Daoy (cell line): ENCODE measurements at places on chromosomes 2 and 18. TPM values are rescaled to one million over a fixed set of nuclear protein-coding genes. Genes with fewer than 3 reads are reported as not detected.

CD226 gene
- 0.48 and 0.91 TPM in 2 replicates for total RNA-seq

SLC5A7 gene
- total RNA-seq, result not detected in 2 replicates

MTERF4 gene
- total RNA-seq, result 28.1 and 30.8 TPM in 2 replicates

SERPINB10 gene
- 1.5 and 9.9 TPM in 2 replicates for total RNA-seq

MCEE gene
- total RNA-seq, result 3.7 and 12.4 TPM in 2 replicates

DNA sequence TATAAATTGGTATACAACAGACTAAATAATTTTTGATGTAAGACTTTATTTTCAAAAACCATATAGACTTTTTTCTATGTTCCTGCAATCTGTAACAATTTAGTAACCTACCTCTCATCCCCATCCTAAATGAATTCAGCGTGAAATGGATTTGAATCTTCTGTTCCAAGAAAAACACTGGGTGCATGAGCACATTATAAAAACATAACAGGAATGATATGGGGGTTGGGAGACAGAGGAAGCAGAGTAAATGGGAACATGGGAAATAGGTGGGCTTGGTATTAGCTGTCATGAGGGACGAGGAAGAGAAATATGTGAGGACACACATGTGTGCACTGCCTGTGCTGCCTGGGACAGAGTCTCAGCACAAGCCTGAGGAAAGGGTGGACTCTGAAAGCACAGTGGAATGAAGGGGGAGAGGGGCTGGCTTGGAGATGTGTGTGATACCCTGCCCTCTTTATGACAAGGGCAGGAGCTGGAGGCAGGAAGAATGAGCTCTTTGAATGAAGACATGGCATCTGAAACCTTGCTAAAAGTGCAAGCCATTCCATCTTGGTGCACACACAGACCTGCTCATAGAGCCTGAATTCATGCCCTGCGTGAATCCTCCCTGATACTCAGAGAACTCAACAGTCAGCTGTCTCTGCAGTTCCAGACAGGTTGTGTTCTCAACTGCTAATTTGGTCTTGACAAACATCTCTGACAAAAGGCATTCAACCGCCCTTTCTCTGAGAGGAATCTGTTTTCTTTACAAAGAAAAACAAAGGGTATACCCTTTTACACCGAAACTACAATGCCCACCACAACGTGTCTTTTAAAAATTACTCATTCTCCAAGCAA lies 66.6 kb downstream of the EPB41L3 start:
- DNase-seq, result no peak

GRCh38 chr18:59730896-59731295 lies 33.7 kb upstream of the CCBE1 start:
- DNase-seq, result no peak

GRCh38 chr2:61423714-61424113 lies 47.2 kb downstream of the USP34 start:
- DNase-seq, result no peak

DNA sequence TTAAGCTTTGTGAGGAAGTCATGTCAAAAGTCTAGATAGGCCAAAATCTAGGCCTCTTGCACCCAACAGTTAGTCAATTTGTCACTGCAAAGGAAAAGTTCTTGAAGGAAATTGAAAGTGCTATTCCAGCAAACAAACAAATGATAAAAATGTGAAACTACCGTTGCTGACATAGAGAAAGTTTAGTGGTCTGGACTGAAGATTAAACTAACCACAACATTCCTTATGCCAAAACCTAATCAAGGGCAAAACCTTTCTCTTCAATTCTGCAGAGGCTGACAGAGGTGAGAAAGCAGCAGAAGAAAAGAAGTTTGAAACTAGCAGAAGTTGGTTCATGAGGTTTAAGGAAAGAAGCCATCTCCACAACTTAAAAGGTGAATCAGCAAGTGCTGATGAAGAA lies 44.0 kb upstream of the LRRTM4 start:
- DNase-seq, result no peak

DNA sequence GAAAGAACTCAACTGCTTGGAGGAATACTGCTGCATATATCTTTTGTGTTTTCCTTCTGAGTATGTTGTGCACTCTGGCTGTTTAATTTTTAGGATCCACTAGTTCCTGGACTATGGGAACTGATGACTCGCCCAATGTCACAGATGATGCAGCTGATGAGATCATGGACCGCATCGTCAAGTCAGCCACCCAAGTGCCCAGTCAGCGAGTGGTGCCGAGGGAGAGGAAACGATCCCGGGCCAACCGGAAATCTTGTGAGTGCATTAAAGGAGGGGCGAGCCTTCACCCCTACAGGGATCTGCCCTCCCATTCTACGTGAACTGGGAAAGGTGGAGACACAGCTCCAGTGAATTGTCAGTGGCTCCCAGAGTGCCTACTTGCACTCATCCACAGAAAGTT lies 59.6 kb downstream of the TPGS2 start:
- DNase-seq, result no peak

GRCh38 chr2:157959249-157959648 lies 83.1 kb upstream of the ACVR1 start:
- DNase-seq, result no peak

DNA sequence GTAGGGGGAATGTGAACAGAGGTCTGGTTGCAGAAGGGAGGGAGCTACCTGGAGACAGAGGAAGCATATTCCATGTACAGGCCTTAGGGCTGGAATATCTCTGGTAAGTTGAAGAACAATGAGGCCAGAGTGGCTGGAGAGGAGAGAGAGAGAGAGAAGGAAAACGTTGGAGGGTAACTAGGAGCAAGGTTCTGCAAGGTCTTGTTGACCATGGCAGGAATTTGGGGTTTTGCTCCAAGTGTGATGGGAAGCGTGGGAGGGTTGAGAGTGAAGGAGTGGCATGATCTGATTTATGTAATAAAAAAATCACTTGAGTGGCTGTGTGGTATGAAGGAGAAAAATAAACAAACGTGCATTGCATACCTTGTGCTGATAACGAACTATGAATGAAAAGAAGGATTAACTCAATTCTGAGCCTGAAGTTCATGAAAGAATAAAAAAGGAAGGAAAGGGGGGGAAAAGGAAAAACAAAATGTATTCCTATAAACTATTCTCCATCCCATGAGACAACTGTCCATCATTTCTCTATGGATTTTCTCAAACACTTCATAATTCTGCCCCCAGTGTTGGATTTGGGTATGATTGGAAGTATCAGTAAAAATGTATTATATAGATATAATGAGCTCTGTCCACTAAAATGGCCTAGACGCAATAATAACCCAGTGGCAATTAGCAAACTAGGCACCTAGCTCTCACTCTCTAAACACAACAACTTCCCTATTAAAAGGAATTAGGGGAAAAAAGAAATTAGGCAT lies 59.7 kb upstream of the PMAIP1 start:
- no peak for DNase-seq

DNA sequence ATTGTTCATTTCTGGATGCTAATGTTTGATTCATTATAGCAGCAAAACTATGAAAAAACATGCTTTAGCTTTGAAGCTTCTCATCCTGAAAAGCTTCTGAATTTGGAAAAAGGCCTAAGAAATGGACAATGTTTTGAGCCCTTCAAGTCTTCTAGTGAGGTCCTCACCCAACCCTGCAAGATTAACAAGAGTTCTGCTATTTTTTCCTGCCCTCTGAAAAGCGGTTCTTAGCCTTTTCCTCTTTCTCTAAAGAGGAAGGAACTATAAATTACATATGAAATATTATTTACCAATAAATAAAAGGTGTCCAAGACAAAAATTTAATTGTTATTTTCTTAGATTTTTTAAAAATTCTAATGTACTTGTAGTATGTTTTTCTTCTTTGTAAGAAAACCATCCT lies 19.9 kb upstream of the CDH19 start:
- DNase-seq, result no peak

DNA sequence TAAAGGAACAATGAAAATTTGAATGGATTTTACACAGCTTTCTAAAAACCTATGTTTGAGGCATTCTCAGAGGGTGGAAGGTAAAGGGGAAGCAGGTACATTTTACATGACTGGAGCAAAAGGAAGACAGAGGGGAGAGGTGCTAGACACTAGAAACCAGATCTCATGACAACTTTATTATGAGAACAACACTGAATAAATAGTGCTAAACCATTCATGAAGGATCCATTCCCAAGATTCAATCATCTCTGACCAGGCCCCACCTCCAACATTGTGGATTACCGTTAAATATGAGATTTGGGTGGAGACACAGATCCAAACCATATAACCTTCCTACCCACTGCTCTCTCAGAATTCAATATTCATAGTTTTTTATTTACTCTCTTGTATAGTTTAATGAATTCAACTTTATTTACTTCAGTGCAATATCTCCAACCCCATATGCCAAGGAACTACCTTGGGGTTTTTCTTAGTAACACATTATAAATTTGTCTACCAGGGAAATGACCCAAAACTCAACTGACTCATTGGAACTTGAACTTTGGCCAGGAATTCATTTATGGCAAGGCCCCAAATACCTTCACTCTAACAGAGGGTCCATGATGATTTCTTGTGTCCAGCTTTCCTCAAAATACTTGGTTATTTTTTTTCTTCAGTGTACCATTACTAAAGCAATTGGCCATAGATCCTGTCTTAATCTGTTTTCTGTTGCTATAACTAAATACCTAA lies 317.8 kb downstream of the GULP1 start:
- DNase-seq, result no peak

DNA sequence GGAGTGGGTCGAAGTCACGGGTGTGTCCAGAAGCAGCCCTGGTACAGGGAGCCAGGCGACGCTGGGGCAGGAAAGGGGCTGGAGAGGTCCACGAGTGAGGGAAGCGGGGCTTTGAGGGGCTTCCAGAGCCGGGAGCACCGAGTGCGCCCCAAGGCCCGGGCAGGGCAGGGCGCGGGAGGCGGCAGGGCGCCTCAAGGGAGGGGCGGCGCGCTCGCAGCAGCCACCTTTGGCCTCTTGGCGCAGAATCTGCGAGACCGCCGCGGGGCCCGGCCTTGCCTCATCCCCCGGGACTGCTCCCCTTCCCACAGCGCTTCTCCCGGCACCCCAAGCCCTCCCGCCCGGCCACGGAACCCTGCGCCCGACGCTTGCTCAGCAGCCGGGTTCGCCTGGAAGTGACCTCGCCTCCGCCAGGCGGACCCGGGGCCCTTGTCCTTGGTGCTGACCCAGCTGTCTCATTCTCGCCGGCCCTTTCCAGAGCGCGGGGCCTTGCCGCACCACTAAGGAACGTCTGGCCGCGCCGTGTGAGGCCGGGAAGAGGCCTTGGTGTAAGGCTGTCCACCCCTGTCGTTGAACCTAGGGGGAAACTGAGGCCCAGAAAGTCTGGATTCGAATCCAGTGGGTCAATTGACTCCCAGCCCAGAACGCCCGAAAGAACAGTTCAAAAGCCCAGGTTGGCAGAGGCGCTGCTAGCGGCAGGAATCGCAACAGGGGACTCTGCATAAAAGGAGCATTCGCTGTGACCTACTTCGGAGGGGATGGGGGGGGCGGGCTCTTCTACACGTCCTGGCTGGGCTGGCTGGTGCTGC lies 584 bp upstream of the DNER start:
- peak; percentile 57 for DNase-seq

DNA sequence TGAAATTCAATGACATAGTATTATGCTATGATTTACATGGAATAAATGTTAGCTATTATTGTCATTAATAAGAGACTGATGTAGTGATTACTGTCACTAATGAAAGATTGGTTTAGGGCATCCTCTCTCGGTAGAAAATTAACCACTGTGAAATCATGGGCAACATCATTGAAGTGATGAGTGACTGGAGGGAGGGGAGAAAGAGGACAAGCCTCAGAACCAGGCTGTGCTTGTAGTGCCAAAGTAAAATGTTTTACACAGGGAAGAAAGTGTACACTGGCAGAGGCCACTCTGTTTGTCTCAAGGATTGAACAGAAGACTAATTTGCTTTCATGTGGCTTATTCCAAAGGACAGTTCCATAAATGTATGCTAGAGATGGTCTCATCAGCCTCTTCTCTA lies 456.2 kb upstream of the TCF4 start:
- no peak for DNase-seq

- no peak for DNase-seq
These were observed 47.9 kb downstream of the ARMC9 start for GRCh38 chr2:231246171-231246842.

- DNase-seq, result no peak
These were observed 277.2 kb downstream of the SUCLG1 start for GRCh38 chr2:84181927-84182326.

DNA sequence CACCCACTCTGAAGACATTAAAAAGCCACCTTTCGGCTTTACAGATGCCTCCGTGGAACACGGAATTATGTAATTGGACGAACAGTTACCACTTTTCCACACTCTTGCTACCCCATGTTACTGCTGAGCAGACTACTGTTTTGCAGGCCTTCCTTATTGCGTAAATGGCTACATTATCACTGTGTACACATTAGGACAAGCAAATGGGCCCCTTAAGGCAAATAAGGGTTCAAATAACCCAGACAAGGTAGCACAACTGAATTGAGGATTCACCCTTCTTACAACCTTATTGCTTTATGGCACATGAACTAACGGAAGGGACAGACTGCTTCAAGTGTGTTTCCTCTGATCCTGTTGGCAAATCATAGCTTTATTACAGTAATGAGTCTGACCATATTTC lies 832.2 kb upstream of the FANCL start:
- no peak for DNase-seq

DNA sequence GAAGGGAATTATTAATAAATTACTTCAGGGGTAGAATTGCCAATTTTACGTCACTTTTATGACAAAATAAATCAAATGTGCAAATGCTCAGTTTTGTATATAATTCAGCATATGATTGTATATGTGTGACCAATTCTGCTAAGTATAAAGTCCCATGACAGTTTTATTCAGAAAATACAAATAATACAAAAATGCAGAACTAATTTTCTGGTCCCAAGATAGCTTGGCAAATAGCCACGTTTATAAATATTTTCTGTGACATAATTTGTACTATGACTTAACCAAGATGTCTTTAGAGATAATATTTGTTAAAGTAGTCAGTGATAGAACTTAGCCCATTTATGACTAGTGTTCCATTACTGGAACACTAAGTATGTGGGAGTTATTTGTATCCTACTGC lies 24.2 kb upstream of the CAB39 start:
- no peak for DNase-seq

DNA sequence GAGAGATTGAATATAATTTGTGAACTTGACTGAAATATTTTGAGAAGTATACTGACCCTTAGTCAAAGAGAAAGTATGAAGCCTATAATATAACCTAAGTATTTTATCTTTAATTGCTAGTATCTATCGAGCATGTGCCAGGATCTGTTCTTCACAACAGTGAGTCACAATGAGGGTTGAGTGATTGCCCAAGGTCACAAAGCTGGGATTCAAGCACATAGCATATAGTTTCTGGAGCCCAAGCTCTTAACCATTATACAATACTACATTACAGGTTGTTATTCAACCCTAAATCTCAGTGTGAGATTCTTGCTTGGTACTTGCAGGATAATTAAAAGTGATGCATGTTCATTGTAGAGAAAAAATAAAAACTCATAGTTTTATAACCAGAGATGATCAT lies 97.2 kb downstream of the RAB3GAP1 start:
- no peak for DNase-seq
